ENCODE measurements at places on chromosomes 1 and 21.

DNA sequence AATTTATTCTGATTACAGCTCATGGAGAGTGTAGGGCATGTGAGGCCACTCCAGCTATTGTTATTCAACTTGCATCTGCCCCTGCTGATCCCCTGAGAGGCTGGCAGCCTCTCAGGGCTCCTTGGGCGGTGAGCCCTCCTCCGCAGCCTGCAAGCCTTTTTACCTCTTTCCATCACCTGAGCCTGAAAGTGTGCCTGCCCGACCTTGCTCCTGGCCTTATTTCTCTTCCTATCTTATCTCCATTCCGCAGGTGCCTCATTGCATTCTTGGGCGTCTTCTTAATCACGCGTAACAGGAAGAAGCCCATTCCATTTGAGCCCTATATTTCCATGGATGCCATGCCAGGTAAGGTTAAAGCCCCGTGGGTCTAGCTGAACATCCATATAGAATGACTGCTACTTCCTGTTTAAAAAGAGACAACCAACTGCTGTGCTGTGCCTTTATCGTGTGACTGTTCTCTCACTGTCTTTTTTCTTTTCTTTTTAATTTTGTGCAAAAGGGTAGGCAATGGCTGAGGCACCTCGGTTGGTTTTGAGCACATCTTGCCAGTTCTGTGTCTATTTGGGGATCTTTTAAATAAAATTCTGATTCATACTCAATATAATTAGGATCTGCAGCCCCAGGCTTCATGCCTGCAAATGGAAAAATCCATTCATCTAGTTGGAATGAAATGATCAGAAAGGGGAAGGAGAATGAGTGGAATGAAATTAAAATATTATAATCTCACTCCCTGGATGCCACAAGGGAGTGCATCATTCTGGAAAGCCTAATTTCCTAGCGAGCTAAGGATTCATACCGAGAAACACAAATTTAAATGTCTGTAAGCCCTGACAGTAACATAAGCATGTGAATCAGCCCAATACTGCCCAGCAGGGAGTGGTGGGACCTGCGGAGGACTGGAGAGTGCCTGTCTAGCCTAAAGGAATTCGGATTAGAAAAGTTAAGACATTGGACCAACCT lies 38.6 kb upstream of the RCAN3 start:
- DNase-seq: no peak

DNA sequence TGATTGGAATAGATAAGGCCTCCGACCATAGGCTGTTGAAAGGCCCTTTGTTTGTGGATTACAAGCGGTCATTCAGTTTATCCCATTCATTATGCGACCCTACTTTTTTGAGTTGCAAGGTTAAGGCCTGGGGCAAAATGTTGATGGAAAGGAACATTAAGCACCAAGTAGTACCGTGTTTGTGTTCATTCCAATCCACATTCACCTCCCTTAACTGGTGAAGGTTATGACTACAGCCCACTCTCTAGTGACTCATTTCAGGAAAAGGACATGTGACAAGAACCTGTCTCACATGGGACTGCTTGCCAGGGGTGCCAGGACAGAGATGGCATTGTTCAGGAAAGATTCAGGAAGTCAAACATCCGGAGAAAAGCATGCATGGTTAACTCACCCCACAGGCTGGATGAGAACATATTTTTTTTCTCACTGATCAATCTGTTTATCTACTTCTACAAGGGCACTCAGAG lies 81.6 kb downstream of the CD58 start:
- no peak for DNase-seq

- no peak for DNase-seq
Measured at GRCh38 chr21:32415451-32416398, 3.2 kb downstream of the EVA1C start.

GRCh38 chr1:158398818-158399514 lies at the start of gene OR10T2:
TSS of gene OR10T2 (minus strand) at chr1:158399466. CDS start at chr1:158399466, 0 bp downstream.
- DNase-seq: no peak

DNA sequence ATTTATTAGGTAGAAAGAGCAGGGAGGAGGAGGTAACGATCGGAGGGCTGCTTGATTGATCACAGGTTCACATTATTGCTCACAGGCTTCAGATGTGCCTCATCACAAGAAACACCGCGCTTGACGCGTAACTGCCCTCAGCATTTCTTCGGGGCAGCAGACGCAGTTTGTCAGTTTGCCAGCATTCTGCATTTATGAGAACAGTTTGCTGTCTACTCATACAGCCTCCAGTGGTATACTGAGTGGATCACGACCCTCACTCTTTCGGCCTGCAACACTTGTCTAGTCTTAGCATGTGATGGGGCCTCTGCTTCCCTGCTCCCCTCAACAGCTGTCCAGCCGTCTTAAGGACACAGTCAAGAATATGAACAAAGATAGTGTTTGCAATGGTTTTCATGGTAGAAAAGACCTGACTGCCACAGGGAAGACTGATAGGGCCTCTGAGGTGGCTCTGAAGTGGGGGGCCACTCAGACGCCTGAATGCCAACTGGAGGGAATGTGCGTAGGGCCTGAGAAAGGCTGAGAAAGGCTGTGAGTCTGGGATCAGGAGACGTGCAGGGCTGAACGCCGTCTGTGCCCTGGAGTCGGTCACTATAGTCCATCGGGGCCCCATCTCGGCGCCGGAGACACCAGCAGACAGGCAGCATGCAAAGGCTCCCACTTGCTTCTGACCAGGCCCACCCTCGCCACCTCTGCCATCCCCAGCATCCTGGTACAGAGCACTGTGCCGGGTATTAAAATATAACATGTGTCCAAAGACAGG lies 45.0 kb downstream of the UBE2G2 start:
- no peak for DNase-seq

DNA sequence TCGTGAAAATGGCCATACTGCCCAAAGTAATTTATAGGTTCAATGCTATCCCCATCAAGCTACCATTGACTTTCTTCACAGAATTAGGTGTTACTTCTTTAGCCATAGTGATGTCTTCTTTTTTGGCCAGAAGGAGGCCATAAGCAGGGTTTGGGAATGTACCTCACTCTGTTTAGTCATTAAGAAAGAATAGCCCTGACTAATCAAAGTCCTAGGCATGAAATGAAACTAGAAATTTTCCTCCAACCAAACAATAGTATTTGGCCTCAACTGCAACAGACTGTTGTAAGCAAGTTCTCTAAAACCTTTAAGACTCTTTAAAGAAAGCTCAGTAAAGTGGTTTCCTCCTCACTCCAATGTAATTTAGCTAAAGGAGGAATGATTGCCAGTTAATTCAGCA lies 163.9 kb downstream of the AKT3 start:
- DNase-seq: no peak

- DNase-seq: no peak
Measured at GRCh38 chr1:47931395-47931794, 65.8 kb downstream of the TRABD2B start.

GRCh38 chr1:180163041-180163440 lies 8.4 kb downstream of the QSOX1 start:
- DNase-seq: no peak

- no peak for DNase-seq
Measured at GRCh38 chr1:116078699-116079223, 32.4 kb upstream of the MAB21L3 start.

- no peak for DNase-seq
Measured at GRCh38 chr1:111213412-111213811, 13.0 kb upstream of the DENND2D start.

DNA sequence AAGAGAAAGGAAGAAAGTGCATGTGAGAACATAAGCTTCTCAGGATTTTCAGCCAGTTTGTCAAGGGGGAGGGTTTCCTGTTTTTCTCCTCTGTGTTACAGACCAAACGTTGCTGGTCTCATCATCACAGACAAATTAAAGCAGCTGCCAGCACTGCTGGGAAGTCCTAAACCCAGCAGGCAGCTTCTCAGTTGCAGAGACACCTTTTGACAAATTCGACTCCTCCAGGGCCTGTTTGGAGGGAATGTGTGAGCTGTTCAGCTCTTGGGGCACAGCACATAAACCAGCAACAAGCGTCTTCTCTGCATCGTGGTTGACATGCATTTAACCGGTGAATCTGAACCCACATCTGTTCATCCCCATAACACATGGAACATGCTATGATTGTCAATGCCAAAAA lies 454.6 kb upstream of the RUNX1 start:
- DNase-seq: no peak

- DNase-seq: no peak
Measured at GRCh38 chr1:210360852-210361477, 32.3 kb downstream of the HHAT start.

- no peak for DNase-seq
Measured at GRCh38 chr1:206955476-206956451, 9.5 kb upstream of the PIGR start.

DNA sequence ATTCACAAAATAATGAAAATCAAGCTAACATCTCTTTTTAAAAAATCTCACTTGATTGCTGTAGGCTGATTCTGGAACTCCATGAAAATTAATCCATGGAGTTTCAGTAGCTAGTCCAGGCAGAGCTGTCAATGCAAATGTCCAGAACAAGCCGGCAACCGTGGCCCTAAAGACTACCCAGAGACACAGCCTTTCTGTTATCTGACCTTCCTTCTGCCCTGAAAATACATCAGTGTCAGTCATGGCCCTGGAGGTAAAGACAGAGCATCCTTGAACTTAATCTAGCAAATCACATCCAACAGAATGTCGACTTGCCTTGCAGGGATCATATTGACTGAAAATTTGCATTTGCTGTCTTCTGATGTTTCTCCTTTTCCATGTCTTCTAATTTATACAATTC lies 887.4 kb upstream of the B3GALT2 start:
- DNase-seq: no peak

DNA sequence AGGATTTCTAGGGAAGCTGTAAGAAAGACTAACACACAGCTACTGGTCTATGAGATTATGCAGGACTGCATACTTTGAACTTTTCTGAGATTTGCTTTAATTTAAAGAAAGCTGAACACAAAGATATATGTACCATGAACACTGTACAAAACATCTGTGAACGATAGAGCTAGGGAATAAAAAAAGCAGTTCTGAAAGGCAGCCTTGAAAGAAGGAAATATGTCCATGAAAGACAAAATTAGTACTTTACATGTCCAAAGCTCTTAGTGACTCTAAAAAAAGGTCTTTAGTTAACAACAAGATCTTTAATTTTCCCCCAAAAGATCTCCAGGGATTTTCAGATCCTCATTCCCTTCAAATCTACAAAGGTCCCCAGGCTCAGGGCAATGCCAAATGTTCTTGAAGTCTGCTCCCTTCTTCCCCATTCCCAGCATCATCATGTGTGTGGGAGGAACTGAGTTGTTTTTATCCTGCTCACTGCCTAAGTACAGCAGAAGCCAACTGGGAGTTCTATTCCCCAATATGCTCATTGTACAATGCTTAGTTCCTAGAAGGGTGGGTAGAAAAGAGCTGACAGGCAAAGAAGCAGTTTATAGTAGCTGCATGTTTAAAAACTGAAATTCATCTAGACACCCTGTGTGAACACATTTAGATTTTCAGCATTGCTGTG lies 60.1 kb upstream of the PTCH2 start:
- DNase-seq: no peak
